Spleen (tissue), 13 donors: ENCODE measurements at places on chromosomes 1 and 21. TPM values are rescaled to one million over a fixed set of nuclear protein-coding genes. Genes with fewer than 3 reads are reported as not detected.

The RRP1 gene
- 20.9 TPM for total RNA-seq

The TSTD1 gene
- total RNA-seq: 25.0 TPM

The COL9A2 gene
- 6.2 TPM for total RNA-seq

The MROH9 gene
- total RNA-seq: not detected

The ASTN1 gene
- 5.6 TPM for total RNA-seq

The RAB42 gene
- 18.9 TPM for total RNA-seq

The TNFRSF14 gene
- total RNA-seq: 202 TPM

The SPATA1 gene
- 1.5 TPM for total RNA-seq

The VWA1 gene
- total RNA-seq: 10.8 TPM

The NUF2 gene
- total RNA-seq: 2.8 TPM

The RGS5 gene
- total RNA-seq: 150 TPM

The C4BPA gene
- 1.2 TPM for total RNA-seq

DNA sequence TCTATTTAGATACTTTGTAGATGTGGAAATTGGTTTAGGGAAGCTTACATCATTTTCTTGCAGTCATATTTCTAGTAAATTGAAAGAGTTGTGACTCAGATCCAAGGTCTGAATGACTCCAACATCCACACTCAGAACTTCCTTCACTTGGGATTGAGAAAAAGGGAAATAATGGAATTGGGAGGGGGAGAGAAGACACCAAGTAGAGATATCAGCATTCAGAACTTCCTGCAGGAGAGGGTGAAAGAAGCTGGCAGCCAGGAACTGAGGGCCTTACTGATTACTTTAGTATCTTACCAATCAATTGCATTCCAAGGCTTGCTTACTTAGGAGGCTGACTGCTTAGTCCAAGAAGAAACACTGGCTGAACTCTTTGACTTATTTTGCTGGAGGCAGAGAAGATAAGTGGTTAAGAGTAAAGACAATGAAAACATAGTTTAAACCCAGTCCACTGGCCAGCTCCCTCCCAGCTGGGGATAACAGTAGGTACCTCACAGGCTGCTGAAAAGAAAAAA, 21.7 kb downstream of the APP start:
- H3K27ac ChIP-seq: peak overlapping the region; percentile 6
- H3K4me3 ChIP-seq: no peak overlapping the region
- no peaks in the 10 kb centered on the region for H3K27me3 ChIP-seq
- no peaks in the 10 kb centered on the region for H3K36me3 ChIP-seq

GRCh38 chr1:3372317-3372716, 82.1 kb upstream of the ARHGEF16 start:
- H3K4me1 ChIP-seq: no peaks in the 10 kb centered on the region
- H3K4me3 ChIP-seq: no peak overlapping the region
- no peak for DNase-seq
- no peak overlapping the region for H3K27ac ChIP-seq
- H3K27me3 ChIP-seq: peaks cover 18% of the 10 kb centered on the region

GRCh38 chr1:224212618-224213061, 29.6 kb downstream of the DEGS1 start:
- H3K27ac ChIP-seq: no peak overlapping the region
- no peak overlapping the region for H3K4me3 ChIP-seq
- no peaks in the 10 kb centered on the region for H3K4me1 ChIP-seq
- no peaks in the 10 kb centered on the region for H3K27me3 ChIP-seq

GRCh38 chr1:162992945-162993344, 76.2 kb upstream of the RGS4 start:
- no peak overlapping the region for H3K27ac ChIP-seq
- DNase-seq: no peak
- no peaks in the 10 kb centered on the region for H3K27me3 ChIP-seq
- no peak overlapping the region for H3K4me3 ChIP-seq

- no peak overlapping the region for H3K4me3 ChIP-seq
- H3K4me1 ChIP-seq: no peaks in the 10 kb centered on the region
- DNase-seq: no peak
- no peaks in the 10 kb centered on the region for H3K27me3 ChIP-seq
These were observed 29.3 kb downstream of the SGIP1 start for GRCh38 chr1:66563094-66563800.

GRCh38 chr1:152141971-152142584, 16.9 kb downstream of the RPTN start:
- H3K36me3 ChIP-seq: no peaks in the 10 kb centered on the region
- H3K4me3 ChIP-seq: no peak overlapping the region
- H3K27ac ChIP-seq: no peak overlapping the region
- no peaks in the 10 kb centered on the region for H3K4me1 ChIP-seq
- DNase-seq: no peak
- H3K27me3 ChIP-seq: no peaks in the 10 kb centered on the region

DNA sequence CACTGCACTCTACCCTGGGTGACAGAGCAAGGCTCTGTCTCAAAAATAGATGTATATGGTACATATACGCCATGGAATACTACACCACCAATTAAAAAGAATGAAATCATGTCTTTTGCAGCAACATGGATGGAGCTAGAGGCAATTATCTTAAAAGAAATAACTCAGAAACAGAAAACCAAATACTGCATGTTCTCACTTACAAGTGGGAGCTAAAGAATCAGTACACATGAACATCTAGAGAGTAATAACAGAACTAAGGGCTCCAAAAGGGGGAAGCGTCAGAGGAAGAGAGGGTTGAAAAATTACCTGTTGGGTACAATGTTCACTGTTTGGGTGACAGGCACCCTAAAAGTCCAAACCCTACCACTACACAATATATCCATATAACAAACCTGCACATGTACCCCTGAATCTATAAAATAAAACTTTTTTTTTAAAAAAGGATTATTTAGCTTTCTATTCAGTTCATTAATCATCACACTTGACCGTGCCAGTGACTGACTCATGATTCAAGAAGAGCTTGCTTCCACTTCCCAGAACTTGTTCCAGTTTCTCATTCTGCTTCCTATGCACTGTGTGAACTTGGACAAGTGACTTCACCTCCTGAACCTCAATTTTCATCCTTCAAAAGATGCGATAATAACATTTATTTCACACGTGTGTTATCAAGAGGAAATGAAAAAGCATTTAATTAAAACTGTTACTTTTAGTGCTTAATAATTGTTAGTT, 109.6 kb downstream of the PLPP3 start:
- H3K4me3 ChIP-seq: no peak overlapping the region
- H3K4me1 ChIP-seq: peaks cover 77% of the 10 kb centered on the region
- no peaks in the 10 kb centered on the region for H3K27me3 ChIP-seq
- no peaks in the 10 kb centered on the region for H3K36me3 ChIP-seq
- H3K27ac ChIP-seq: peak overlapping the region; percentile 23
- DNase-seq: no peak

- H3K36me3 ChIP-seq: no peaks in the 10 kb centered on the region
- no peaks in the 10 kb centered on the region for H3K27me3 ChIP-seq
- H3K4me3 ChIP-seq: no peak overlapping the region
- no peaks in the 10 kb centered on the region for H3K4me1 ChIP-seq
- no peak for DNase-seq
These were observed 32.5 kb upstream of the KCNA3 start for GRCh38 chr1:110707232-110707631.

DNA sequence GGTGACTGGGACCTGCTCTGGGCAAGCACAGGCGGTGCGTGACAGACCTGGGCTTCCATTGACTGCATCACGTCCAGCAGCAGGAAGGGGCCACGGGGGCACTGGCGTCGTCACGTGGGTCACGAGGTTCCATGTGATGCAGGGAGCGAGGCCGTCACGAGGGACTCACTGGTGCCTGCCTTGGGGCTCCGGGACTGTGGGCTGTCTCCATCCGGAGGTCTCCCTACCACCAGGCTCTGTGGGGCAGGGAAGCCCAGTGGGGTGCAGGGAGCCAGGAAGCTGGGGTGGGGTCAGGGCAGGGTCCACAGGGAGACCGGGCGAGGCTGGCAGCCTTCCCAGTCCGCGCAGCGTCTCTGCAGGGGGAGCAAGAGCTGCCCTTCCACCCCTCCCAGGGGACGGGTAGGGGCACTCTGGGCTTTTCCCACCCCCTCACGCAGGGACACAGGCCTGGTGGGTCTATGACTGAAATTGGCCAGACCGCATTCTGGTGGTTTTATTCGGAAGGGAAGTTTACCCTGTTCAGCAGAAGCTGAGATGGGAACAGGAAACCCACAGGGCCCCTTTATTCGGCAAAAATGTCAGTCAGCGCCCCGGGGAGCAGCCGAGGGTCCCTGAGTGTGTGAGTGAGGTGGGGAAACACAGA, 416 bp upstream of the TNFRSF14 start:
- peaks cover 29% of the 10 kb centered on the region for H3K36me3 ChIP-seq
- DNase-seq: peak; percentile 97
- peak overlapping the region; percentile 98 for H3K27ac ChIP-seq
- H3K4me1 ChIP-seq: peaks cover 71% of the 10 kb centered on the region
- H3K27me3 ChIP-seq: no peaks in the 10 kb centered on the region

DNA sequence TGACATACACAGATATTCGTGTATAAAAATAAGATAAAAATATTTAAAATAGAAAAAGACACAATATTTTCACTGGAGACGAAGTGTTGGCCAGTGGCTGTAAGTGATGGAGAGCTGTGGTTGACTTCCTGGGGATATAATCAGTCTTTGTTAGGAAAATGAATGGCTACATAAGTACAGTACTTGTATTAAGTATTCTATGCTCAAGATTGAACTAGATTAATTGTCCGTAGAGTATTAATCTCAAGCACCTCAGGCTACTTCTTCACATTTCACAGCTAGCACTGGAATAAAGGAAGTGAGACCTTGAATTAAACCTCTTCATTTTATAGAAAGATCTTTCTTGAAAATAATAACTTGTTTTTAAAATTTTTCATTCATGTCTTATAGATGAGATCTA, 39.0 kb upstream of the RGS5 start:
- DNase-seq: no peak
- no peaks in the 10 kb centered on the region for H3K27me3 ChIP-seq
- no peak overlapping the region for H3K4me3 ChIP-seq
- H3K27ac ChIP-seq: no peak overlapping the region
- H3K36me3 ChIP-seq: no peaks in the 10 kb centered on the region
- no peaks in the 10 kb centered on the region for H3K4me1 ChIP-seq

DNA sequence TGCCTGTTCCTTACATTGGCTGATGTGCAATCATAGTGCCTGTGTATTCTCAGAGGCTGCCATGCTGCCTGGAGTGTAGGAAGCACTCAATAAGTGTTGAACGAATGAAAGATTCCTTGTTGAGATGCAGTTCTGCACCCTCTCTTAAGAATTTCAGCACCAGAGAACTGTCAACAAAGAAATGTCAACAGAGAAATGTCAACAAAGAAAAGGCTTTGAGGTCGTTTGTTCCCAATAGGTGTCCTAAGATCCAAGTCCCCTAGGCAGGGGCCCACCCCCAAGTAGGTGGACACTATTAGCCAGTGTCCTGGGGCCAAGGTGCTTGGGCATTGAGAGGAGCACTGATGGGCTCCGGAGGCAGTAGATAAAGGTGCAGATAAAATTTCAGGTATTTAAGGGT, 12.6 kb downstream of the KCND3 start:
- no peak overlapping the region for H3K27ac ChIP-seq
- peaks cover 26% of the 10 kb centered on the region for H3K27me3 ChIP-seq
- no peaks in the 10 kb centered on the region for H3K4me1 ChIP-seq
- DNase-seq: no peak
- no peak overlapping the region for H3K4me3 ChIP-seq
- H3K36me3 ChIP-seq: no peaks in the 10 kb centered on the region

DNA sequence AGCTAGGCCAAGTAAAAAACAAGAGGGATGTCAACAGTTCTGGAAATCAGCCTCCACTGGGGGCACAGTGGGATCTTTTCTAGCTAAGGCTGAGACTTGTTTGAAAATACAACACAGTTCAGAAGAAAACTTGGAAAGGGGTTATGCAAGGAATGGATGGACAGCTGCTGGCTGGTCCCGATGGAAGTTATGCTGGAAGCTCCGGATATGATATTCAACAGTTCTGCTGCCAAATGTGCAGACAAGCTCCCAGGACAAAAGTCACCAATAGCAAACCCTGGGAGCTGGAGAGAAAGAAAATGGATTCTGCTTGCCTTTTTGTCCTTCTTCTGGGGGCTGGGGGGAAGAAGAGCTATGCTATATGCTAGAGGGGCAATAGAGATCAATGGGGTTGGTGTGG, 14.3 kb downstream of the LMX1A start:
- H3K4me1 ChIP-seq: no peaks in the 10 kb centered on the region
- H3K36me3 ChIP-seq: no peaks in the 10 kb centered on the region
- no peak overlapping the region for H3K27ac ChIP-seq

GRCh38 chr1:245894843-245895242, 612.2 kb downstream of the SMYD3 start:
- no peak overlapping the region for H3K4me3 ChIP-seq
- DNase-seq: no peak
- no peaks in the 10 kb centered on the region for H3K36me3 ChIP-seq
- H3K4me1 ChIP-seq: no peaks in the 10 kb centered on the region

GRCh38 chr1:176515310-176515709, 52.3 kb downstream of the PAPPA2 start:
- no peak overlapping the region for H3K4me3 ChIP-seq
- H3K36me3 ChIP-seq: no peaks in the 10 kb centered on the region
- no peaks in the 10 kb centered on the region for H3K4me1 ChIP-seq

GRCh38 chr1:54354899-54355298, 51.3 kb downstream of the SSBP3 start:
- H3K4me1 ChIP-seq: peaks cover 31% of the 10 kb centered on the region
- no peak for DNase-seq
- no peak overlapping the region for H3K27ac ChIP-seq
- H3K4me3 ChIP-seq: no peak overlapping the region

DNA sequence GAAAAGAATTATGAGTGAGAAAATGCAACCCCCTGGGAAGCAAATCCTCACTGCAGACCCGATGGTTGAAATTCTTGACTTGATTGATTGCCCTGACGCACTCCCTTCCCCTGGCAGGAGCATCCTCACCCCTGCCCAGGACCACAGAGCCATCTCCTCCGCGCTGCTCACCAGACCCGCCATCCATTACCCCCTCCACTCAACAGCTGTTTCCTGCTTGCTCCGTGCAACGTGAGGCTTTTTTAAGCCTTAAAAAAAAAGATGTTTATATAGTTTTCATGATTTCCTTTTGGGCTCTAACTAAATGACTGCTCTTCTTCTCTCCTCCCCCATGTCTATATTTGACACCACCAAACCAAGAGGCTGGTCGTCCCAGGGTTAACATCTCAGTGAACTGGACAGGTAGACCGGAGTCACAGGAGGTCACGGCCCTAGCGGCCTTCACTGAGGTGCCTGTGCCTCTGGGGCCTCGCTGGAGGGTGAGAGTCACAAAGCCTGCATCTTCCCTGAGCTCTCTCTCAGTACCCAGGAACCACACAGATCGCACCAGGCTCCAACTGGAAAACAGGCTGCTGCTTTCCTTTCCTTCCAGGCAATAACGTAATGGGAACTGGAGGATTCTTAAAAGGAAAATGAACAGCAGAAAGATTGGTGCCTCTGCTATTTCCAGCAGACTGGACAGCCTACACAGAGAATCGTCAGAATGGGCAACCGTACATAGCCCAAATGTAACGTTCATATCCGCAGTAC, 49.8 kb downstream of the ZBTB18 start:
- no peaks in the 10 kb centered on the region for H3K27me3 ChIP-seq
- no peaks in the 10 kb centered on the region for H3K4me1 ChIP-seq
- H3K36me3 ChIP-seq: no peaks in the 10 kb centered on the region
- DNase-seq: no peak

DNA sequence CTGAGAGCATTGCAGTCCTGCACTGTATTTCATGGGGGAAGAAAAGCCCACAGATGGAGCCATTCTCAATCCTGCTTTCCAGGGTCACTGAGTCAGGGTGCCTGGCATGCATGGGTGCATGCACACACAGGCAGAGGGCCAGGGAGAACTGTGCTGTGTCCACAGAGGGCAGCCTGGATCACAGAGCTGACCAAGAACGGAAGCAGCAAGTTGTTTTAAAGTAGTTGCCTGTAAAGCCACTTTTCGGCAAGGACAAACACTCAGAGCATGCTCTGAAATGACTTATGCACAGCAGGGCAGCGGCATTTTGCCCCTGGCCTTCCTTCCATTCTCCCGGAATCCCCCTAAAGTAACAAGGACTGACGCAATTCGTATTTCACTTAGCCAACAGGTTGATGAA, 3.6 kb downstream of the ERG start:
- DNase-seq: peak; percentile 83
- peak overlapping the region; percentile 93 for H3K27ac ChIP-seq
- H3K36me3 ChIP-seq: no peaks in the 10 kb centered on the region
